Motor neuron (in vitro differentiated cells): ENCODE measurements at places on chromosomes 16 and 17. TPM values are rescaled to one million over a fixed set of nuclear protein-coding genes. Genes with fewer than 3 reads are reported as not detected.

MLLT6 gene
- total RNA-seq: 19.4 and 20.7 TPM in 2 replicates

DNA sequence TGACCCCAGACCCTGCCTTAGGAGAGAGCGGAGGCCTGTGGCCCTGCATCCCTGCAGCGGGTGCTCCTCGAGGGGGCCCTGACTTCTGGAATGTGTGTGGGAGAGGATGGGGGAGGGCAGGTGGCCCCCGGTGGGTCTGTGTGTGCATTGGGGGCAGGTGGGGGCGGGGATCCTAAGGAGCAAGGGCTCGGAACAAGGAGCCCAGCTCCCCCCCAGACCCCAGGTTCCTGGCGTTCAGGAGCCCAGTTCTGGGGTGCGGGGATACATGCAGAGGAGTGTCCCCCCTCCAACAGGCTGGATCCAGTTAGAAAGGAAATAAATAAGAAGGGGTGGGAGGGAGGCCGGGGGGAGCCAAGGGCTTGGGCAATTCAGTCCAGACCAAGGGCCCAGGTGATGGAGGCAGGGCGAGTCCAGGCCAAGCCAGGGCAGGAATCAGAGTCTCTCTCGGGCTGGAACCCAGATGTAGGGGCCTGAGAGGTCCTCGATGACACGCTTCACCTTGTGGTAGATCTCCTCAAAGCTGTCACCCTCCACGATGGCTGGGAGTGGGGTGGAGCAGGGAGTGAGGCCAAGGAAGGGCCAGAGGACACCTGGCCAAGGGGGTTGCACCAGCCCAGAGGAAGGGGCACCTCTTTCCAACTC is 11.2 kb upstream of the ASGR1 start:
- no peak for ATAC-seq

DNA sequence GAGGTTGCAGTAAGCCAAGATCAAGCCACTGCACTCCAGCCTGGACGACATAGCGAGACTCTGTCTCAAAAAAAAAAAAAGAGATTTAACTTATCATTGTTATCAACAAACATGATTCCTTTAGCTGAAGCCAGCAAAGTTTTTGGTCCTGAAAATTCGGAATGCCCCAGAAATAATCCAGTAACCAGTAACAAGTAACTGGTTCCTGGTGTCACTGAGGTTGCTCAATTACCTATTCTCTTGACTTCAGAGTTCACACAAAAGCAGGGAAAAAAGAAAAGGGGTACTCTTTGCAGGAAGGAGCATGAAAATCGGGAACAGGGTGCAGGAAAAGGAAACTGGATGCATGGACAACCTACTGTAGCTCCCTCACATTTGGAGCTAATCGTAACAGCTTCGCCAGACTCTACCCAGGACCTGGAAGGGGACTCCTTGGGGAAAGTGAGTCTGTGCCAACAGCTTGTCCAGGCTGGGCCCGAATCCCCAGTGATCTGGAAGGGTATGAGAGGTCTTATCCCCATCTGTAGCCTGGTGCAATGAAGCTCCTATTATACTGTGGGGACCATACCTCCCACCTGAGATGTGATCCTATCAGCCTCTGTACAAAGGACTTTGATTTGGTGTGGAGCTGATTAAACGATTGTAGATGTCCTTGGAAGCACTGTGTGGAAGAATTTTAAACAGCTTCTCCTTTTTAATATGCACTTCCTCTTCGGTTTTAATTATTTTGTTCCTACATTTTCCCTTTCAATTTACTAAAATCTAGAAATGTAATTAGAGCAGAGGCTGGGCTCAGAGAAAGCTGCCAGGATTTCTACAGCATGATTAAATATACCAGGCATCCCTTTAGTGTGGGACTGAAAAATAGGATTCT is 3.4 kb upstream of the SPOP start:
- no peak for ATAC-seq

- no peak for ATAC-seq
Observed at GRCh38 chr16:55297062-55297909, 26.7 kb upstream of the IRX6 start.
